ENCODE measurements at places on chromosomes 5 and 9.

DNA sequence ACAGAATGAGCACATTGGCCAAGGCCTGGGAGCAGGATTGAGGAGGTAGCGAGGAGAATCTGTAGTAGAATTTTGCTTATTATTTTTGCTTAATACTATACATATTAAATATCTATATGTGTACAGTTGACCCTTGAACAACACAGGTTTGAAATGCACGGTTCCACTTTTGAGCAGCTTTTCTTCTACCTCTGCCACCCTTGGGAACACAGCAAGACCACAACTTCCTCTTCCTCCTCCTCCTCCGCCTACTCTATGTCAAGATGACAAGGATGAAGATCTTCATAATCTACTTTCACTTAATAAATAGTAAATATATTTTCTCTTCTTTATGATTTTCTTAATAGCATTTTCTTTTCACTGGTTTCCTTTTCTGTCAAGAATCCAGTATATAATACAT is 541.4 kb downstream of the KCTD16 start:
- DNase-seq, result no peak

DNA sequence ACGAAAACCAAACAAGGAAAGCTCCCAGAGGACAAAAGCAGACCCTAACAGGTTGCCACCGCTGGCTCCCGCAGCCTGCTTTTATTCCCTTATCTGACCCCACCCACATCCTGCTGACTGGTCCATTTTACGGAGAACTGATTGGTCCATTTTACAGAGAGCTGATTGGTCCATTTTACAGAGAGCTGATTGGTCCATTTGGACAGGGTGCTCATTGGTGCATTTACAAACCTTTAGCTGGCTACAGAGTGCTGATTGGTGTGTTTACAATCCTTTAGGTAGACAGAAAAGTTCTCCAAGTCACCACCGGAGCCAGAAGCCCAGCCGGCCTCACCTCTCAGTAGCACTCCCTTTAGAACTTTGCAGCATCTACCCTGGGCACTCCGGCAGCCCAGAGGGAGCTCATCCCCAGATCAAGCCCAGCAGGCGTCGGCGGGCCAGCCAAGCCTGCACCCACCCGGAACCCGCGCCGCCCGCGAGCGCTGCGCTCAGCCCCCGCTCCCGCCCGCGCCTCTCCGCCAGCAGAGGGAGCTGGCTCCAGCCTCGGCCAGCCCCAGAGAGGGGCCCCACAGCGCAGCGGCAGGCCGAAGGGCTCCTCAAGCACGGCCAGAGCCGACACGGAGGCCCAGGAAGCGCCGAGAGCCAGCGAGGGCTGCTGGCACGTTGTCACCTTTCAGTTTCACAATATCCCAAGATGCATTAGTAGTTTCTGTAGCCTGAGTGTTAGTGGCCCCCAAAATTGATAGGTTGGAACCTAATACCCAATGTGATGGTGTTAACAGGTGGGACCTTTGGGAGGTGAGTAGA is 35.3 kb upstream of the CLPTM1L start:
- DNase-seq, result no peak

- DNase-seq, result no peak
Observed at GRCh38 chr5:43780586-43780985, 177.6 kb downstream of the NNT start.

GRCh38 chr5:62701036-62701435 is 122.4 kb downstream of the LRRC70 start:
- DNase-seq, result no peak

DNA sequence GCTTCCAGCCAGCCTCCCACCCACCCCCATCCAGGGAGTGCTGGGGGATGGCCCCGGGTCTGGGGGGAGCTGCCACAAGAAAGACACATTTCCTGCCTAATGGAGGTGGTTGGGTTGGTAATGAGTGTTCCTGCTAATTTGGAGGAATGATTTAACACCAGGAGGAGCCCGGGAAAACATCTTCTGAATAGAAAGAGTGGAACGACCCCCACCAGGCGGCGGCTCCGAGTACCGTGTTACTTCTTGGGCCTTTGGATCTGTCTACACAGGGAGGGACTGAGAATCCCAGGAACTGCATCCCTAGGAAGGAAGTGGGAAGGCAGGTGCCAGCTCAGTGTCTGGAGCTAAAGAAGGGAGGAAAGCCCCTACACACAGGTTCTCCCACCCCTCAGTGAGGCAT is 64.6 kb downstream of the TSPAN17 start:
- DNase-seq, result no peak

- DNase-seq, result no peak
Observed at GRCh38 chr5:172568308-172568910, 72.7 kb upstream of the NEURL1B start.

DNA sequence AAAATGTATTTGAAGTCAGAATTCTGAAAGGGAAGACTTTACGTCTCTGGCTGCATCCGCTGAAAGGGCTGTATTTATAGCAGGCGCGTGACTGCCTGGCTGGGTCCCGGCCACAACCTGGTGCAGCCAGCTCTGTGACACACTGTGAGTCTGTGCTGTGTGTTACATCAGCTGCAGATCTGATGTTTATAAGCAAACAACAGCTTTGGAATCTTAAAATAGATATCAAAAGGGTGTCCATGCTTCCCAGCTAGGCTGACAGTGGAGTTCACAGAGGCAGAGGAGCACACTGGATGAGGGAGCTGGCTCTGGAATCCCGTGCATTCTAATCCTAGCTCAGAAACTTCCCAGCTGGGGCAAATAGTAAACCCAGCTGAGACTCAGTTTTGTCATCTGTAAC is 433.4 kb upstream of the BRINP1 start:
- DNase-seq, result peak; percentile 27

- no peak for DNase-seq
Observed at GRCh38 chr5:127055880-127056653, 17.2 kb downstream of the C5orf63 start.

- no peak for DNase-seq
Observed at GRCh38 chr5:81151546-81151945, 81.6 kb upstream of the CKMT2 start.
